Activated T-cell treated with anti-CD3 and anti-CD28 coated beads for 48 hours (primary cell): ENCODE measurements at places on chromosomes 2 and 18.

- no peak for DNase-seq
Measured at GRCh38 chr2:107556038-107556627, 270.6 kb upstream of the RGPD4 start.

GRCh38 chr18:8695932-8696517 is 9.3 kb upstream of the MTCL1 start:
- DNase-seq: no peak

DNA sequence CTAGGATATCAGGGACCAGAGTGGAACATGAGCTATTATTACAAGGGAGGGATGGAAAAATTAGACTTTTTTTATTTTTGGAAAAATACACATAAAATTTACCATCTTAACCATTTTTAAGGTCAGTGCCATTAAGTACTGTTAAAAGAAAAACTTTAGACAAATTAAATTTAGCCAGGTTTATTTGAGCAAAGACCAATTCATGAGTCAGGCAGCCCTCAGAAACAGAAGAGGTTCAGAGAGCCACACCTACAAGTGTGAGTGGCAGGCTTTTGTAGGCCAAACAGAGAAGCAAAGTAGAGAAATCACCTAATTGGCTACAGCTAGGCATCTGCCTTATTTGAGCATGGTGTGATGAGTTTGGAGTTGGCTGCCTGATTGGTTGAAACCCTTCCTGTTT is 301.3 kb upstream of the RAB12 start:
- no peak for DNase-seq

GRCh38 chr2:99881901-99882591 is 260.3 kb downstream of the AFF3 start:
- DNase-seq: no peak

DNA sequence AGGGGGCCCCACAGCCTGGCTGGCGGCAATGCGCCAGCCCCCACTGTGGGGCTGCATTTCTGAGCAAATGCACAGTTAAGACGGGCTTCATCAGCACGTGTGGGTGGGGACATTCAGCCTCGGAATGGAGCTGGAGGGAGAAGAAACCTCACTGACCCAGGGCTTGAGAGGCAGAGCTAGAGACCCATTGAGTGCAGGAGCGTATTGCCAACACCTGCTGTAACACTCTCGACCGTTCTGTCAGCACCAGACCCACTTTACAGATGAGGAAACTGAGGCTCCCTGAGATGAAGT is 200.9 kb upstream of the RAB6C start:
- DNase-seq: no peak

GRCh38 chr18:417495-417894 is 83.0 kb downstream of the COLEC12 start:
- DNase-seq: no peak

GRCh38 chr2:219569041-219569440 is 2.3 kb downstream of the OBSL1 start:
- DNase-seq: no peak

DNA sequence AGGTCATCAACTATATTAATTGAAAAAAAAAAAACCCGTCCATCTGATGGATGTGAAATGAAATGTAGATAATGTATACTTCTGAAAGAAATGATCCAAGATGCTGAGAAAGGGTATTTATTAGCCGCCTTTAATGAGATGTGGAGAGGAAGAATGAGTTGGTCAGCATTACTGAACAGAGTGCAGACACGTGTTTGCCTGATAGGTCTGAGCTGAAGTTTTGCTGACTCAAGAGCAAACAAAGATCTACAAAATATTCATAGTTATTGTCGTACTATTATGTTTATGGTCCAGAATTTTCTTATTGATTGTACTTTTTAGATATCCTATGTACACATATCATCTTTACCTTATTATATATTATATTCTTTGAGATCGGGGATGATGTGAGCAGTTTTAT is 235.3 kb downstream of the RDH14 start:
- no peak for DNase-seq

- DNase-seq: no peak
Measured at GRCh38 chr2:86809481-86810121, 18.9 kb upstream of the CD8A start.

DNA sequence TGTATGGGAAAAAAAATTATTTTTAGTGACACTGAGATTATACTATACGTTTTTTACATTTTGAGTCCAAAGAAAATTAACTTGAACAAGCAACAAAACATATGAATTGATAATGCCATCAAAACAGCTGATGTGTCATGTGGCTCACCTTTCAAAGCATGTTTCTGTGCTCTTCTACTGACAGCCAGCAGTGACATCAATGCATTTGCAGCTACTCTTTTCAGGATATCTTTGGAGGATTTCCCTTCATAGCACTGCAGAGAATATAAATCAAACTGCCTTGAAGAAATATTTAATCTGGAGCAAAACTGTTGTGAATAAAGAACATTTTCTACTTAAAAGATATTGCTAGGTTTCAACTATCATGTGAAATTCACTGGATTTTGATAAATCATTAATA is 83.1 kb upstream of the CD226 start:
- DNase-seq: no peak

DNA sequence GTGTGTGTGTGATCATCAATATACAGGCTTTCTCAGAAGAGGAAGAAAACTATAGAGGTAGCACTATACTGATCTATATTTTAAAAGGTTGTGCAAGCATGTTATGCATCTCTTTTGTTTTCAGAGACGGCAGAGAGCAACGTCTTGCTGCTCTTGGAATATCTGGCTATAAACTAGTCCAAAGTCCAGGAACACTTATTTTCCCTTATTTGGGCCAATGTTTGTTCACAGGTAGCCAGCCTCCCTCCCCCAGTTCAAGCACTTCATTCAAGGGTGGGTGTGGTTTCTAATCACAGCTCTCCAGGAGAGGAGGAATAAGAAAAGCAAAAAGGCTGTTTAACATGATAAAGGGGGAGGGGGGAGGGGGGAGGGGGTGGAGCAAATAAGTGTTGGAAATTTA is 4.2 kb downstream of the FZD5 start:
- no peak for DNase-seq

DNA sequence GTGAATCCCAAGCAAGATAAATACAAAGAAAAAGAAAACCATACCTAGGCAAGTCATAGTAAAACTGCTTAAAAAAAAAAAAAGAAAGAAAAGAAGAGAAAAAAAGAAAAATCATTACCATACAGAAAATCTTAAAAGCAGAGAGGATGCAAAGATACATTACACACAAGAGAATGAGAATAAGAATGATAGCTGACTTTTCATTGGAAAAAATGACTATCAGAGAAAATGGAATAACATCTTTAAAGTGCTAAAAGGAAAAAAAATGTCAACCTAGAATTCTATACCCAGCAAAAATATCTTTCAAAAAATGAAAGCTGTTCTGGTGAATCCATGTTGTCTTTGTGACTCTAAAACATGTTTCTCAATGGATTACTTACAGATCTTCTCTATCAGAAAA is 66.2 kb downstream of the REEP1 start:
- DNase-seq: no peak

DNA sequence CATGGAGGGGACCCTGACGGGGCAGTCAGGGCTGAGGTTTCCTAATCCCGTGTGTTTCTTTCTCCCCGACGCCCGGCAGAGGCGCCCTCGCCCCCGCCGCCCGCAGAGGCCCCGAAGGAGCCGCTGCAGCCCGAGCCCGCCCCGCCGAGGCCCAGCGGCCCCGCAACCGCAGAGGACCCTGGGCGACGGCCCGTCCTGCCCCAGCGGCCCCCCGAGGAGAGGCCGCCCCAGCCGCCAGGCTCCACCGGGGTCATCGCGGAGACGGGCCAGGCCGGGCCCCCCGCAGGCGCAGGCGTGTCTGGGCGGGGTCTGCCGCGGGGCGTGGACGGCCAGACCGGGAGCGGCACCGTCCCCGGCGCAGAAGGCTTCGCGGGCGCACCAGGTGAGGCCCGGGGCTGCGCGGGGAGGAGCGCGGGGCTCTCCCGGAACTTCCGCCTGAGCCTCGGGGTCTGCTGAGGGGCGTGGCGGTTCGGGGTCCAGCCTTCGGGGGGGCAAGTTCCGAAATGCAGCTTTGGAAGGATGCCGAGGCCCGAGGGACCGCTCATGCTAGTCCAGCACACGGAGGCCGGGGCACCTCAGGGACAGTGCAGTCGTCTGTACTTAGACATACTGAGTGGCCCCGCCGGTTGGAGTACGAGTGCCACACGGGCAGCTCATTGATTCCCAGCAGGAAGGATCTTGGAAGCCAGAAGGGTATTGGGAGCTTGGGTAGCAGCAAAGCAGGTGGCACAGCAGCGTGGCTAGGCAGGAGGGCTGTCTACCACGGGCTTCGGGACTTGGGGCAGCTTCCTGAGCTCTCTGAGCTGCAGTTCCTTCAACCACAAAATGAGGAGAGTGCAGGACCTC is 60.1 kb downstream of the EMILIN2 start:
- peak; percentile 52 for DNase-seq

DNA sequence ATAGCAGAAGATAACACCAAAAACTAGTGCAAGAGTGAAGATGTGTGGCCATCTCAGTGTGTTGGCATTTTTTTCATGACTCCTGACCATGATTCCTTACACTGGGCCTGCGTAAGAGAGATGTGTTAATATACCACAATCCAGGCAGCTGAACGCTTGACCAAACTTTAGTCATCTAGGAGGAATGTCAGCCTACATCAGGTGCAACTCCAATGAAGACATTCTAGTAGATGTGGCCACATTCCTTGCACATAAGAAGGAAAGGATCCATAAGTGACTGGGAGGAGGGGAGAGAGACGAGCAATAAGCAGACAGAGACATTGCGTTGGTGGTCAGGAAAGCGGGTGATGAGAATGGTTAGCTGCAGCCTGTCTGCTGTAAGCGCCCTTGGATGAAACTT is 42.6 kb downstream of the CYRIA start:
- no peak for DNase-seq

GRCh38 chr2:149331023-149331400 is 625 bp downstream of the LYPD6 start:
- DNase-seq: no peak

GRCh38 chr2:36238106-36238505 is 117.5 kb upstream of the CRIM1 start:
- DNase-seq: no peak

DNA sequence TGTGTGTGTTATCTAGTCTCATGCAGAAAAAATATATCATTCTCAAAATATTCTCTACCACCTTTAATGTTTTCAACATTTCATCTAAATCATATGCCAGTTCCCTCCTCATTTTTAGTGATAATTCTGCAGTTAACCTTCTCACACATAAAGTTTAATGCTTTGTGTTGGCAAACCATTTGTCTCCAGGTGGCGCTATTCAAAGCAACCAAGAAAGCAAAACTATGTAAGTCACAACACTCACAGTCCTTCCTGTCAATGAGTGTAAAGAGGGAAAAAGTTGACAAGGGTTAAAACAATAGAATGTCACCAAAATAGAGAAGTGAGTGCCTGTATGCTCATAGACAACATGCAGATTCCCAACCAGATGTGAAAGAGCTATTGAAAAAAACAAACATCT is 961.6 kb upstream of the LRRTM1 start:
- no peak for DNase-seq

GRCh38 chr2:96530144-96530430 is 6.5 kb upstream of the ARID5A start:
- DNase-seq: no peak

DNA sequence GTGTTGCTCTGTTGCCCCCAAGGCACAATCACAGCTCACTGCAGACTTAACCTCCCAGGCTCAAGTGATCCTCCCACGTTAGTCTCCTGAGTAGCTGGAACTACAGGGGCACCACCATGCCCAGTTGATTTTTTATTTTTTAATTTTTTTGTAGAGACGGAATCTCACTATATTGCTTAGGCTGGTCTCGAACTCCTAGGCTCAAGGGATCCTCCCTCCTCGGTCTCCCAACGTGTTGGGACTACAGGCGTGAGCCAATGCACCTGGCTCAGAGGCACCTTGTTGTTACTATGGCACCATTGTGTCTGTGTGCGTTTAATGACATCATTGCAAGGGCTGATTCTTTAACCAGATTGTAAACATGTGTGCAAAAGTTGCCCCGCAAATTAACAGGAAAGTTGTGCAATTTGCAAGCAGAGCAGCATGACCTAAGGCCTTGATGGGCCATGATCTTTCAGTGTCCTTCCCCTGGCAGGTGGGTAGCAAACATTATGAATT is 22.6 kb downstream of the TCF23 start:
- no peak for DNase-seq

DNA sequence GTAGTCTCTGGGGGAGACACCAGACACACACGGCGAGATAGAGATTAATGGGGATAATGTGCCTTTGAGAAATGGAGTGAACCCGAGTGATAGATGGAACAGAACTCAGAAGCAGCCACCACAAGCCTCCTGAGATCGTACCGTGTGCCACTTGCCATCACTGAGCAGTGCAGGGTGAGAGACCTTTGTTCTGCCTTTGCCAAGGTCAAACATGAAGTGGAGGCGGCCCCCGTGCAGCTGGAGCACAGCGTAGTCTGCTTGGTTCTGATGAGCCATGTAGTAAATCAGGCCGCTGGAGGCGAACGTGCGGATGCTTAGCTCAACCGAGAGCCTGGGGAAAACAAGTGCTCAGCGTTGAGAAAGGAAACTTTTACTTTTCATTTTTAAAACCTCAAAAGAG is 167.0 kb downstream of the LAMA1 start:
- DNase-seq: no peak

- no peak for DNase-seq
Measured at GRCh38 chr2:175807031-175807873, 194.8 kb downstream of the LNPK start.

DNA sequence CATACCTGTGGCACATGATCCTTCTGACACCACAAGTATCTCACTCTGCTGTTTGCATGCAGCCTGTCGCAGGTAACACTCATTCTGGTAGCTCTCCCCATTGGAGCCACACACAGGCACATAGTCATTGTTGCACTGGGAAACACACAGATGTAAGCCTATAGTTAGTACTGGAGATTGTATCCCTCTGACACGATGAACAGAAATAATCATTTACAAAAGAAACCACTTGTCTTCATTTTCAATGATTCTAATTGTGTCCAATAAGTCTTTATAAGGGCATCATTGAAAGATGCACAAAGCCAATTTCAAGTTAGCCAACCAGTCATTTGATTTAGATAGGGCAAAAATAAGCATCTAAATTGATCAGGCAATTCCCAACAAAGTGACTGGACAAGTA is 10.4 kb downstream of the TMEFF2 start:
- DNase-seq: no peak

GRCh38 chr2:211113334-211114175 is 557.2 kb downstream of the CPS1 start:
- DNase-seq: no peak

DNA sequence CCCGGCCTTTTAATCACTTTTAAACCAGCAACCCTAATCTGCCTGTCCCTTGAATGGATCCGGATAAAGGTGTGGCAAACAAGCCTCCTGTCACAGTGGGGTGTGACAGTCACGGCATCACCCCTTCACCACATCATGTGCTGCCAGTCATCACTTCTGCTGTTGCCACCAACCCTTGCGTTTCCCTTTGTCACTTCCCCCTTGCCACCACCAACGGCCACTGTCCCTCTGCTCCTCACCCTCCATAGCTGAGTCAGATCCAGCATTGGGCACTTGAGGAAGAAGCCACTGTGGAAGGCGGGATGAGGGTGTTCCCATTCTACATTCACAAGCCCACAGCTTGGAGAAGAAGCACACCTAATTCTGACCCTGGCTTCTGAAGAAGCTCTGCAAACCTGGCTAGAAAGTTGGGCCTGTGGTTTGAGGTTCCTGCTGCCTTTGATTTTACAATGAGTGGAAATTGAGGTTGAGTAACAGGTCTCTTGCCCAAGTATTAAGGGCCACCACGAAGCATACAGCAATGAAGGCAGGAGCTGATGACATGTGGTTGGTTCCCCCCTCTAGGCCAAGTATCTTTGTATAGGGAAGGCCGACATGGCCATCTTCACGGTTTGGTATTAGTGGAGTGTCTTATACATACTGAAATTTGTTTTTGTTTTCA is 22.9 kb upstream of the DARS1 start:
- DNase-seq: peak; percentile 50

- no peak for DNase-seq
Measured at GRCh38 chr2:83859553-83859952, 599.5 kb downstream of the SUCLG1 start.
